ENCODE measurements at places on chromosomes 2 and 18.

DNA sequence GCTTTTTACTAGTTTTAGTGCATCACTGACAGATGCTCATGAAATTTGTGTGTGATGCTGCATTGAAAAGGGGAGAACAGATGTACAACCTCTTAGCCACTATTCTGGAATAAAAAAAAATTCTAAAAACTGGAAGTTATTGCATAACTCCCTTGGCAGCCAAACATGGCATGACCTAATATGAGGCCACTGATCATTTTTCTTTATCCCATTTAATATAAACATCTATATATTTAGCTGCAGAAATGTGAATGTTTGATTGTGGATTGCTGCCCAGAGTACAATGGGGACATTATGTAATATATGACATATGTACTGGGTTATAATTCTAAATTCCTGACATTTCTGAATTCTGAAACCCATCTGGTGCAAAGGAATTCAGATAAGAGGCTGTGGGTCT is 86.5 kb downstream of the CDCA7 start:
- no peak for DNase-seq

DNA sequence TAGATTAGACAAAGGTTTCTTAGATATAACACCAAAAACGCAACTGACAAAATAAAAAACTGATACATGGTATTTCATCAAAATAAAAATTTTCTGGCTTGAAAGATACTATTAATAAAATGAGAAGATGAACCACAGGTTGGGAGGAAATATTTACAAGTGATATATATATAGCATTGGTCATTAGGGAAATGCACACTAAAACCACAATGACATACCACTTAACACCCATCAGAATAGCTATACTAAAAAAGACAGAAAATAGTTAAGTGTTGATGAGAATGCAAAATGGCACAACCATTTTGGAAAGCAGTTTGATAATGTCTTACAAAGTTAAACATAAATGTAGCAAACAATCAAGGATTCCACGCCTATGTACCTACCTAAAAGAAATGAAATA is 83.9 kb downstream of the SLC66A3 start:
- DNase-seq, result no peak

GRCh38 chr2:146931109-146931508 is 913.7 kb upstream of the ACVR2A start:
- no peak for DNase-seq

DNA sequence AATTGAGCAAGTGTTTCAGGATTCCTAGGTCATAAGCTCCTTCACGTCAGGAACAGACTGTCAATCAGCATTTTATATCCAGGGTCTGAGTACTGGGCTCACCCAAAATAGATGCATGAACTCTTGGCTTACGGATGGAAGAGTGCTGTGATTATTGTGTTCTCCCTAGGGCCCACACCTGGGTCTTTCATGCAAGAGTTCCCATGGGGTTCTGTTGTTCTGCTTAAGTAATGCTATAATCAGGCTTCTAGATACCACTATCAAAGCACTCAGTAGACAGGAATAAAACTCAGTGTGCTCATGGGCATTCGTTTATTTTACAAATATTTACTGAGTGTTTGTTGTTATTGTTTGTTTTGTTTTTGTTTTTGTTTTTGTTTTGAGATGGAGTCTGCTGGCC is 46.4 kb upstream of the PMAIP1 start:
- DNase-seq, result no peak

GRCh38 chr2:238294393-238295143 is 6.2 kb upstream of the PER2 start:
- no peak for DNase-seq

GRCh38 chr2:170815311-170815710 is 1.4 kb upstream of the GAD1 start:
- DNase-seq, result no peak

- DNase-seq, result no peak
Measured at GRCh38 chr2:217396165-217396564, 536.3 kb upstream of the TNP1 start.

DNA sequence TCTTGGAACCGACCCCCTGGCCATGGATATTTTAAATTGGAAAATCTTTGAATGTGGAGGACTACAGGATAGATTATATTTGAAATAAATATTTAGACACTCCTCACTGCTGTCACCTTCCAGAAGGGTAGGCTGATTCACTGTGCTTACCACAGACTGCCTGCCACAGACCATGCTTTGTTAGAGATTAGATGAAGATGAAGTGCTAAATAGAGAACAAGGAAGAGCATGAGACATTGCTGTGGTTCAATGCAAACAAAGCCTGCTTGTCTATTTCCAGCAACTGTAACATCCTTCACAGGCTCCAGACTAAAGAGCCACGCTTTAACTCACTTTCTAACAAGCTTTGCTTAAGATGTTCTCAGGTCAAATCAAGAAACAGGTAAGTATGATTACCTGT is 81.0 kb upstream of the TMEM17 start:
- peak; percentile 63 for DNase-seq

DNA sequence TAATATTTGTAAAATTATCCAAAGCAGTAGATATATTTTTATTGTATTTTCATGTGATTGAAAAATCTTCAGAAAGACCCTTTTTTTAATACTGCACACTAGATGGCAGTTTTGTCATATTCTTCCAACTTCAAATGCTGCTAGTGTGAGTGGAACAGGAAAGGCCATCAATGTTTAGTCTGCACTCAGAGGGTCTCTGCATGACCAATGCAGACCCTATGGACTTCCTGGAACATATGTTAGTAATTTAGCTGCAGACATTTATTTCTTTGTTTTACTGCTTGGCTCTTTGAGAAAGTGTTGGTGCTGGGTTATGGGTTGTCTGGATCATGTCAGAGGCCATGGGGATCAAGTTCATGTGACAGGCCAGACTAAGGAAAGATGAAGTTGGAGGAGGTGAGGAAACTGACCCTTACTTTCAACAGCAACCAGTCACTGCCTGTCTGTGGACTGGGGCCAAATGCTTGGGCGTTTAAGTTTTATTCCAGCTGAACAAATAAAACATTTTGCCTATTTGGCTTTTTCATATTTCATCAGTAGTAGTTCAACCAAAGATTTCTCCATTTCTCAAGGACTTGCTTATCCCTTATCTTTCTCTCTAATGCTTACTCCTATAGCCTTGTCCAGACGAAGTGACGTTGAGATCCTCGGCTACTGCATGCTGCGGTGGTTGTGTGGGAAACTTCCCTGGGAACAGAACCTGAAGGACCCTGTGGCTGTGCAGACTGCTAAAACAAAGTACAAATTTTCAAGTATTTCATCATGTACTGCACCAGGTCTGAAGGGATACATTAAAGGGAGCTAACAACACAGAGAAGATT is 84.8 kb downstream of the VRK2 start:
- DNase-seq, result peak; percentile 74

DNA sequence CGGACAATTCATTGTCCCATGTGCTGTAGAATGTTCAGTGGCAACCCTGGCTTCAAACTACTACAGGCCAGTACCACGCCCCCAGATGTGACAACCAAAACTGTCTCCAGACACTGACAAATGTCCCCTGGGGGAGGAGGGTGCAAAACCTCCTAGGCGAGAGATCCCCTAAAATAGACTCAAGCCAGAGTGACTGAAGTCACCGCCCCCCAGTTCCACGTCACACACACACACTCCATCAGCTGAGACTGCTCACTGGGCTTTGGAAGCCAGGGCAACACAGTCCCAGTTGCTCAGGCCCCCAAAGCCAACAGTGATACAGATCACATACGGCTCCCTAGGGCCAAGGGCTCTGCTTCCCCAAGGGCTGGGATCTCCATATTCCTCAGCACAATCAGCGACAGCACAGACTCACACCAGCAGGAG is 19.1 kb downstream of the HDAC4 start:
- DNase-seq, result peak; percentile 72

DNA sequence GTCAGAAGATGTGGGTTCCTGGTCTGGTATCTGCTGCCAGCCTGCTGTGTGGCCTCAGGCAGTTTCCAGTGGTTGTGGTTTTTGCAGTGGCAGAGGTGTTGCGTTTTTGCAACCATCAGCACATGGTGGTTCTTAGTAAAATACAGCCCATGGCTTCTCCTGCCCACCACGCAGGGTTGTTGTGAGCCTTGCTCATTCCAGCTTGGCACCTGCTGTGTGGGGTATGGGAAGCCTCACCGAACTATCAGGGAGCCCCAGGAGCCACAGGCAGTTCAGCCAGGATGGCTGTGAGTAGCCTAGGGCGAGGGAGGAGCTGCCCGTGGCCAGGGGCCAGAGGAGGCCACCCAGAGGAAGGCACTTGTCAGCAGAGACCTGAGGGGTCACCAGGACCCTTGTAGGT is 9.8 kb downstream of the ARID5A start:
- no peak for DNase-seq

GRCh38 chr2:138502255-138503086 is 901 bp downstream of the SPOPL start:
- no peak for DNase-seq

GRCh38 chr2:32246911-32247310 is 17.8 kb downstream of the NLRC4 start:
- no peak for DNase-seq

DNA sequence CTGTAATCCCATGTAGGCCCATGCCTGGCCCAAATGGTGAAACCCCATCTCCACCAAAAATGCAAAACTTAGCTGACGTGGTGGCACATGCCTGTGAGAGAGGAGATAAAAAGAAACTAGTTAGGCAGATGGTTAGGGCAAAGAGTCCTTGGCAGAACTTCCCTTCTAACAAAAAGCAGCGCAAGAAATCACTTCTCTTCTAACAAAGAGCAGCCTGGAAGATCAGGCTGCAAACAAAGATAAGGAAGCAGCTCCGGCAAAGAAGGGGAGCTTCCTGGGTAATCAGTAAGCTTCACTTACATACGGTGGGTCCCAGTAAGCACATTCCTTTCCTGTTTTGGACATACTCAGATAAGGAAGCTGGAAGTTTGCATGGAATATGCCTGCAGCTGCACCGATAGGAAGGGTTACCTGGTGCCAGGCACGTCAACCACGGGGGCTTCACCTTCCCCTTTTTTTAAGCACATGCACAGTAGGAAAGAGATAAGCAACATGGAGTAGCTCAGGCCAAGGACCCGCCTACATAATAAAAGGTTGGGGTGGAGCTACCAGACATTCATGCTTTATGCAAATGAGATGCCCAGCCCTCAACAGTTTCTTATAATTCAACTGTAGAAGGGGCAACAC is 61.0 kb upstream of the SLC25A52 start:
- no peak for DNase-seq

GRCh38 chr2:191036363-191036762 is 22.4 kb upstream of the STAT1 start:
- DNase-seq, result no peak

DNA sequence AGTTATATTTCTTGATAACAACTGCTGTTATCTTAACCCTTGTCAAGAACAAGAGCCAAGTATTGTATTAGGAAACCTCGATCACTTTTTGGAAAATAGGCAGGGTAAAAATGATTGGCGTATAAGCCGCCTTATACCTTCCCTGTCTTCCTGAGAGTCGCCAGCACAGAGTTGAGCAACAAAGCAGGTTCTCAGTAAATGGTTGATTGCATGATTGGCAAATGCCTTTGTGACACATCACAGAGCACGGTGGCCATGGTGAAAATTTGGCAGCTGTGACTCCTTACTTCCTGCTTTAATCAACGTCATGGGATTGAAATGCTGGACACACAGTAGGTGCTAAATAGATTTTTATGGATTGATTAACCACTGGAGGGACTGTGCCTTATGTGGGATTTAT is 3.9 kb upstream of the KLHL29 start:
- no peak for DNase-seq

- DNase-seq, result no peak
Measured at GRCh38 chr2:219627103-219628100, at the start of gene SLC4A3. TSS of gene SLC4A3 (plus strand) at chr2:219627630. CDS start at chr2:219627993, 363 bp downstream.

- DNase-seq, result no peak
Measured at GRCh38 chr2:63544017-63544627, 44.2 kb downstream of the WDPCP start.

DNA sequence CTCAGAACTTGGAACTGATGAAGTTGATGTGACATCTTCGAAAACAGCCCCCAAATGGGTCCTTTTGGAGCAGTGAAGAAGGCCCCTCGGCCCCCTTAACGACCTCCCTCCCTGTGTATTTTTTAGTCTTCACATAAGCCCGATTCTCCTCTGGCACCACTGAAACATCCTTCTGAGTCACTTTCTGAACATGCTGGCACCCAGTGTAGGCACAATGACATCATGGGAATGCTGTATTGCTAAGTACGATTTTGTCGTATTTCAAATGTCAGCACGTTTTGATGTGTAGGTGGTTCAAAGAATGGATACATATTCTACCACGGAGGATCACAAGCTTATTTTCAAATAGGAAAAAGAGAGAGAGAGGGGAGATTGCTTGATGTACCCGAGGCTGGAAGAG is 111.7 kb upstream of the RIOK3 start:
- no peak for DNase-seq

DNA sequence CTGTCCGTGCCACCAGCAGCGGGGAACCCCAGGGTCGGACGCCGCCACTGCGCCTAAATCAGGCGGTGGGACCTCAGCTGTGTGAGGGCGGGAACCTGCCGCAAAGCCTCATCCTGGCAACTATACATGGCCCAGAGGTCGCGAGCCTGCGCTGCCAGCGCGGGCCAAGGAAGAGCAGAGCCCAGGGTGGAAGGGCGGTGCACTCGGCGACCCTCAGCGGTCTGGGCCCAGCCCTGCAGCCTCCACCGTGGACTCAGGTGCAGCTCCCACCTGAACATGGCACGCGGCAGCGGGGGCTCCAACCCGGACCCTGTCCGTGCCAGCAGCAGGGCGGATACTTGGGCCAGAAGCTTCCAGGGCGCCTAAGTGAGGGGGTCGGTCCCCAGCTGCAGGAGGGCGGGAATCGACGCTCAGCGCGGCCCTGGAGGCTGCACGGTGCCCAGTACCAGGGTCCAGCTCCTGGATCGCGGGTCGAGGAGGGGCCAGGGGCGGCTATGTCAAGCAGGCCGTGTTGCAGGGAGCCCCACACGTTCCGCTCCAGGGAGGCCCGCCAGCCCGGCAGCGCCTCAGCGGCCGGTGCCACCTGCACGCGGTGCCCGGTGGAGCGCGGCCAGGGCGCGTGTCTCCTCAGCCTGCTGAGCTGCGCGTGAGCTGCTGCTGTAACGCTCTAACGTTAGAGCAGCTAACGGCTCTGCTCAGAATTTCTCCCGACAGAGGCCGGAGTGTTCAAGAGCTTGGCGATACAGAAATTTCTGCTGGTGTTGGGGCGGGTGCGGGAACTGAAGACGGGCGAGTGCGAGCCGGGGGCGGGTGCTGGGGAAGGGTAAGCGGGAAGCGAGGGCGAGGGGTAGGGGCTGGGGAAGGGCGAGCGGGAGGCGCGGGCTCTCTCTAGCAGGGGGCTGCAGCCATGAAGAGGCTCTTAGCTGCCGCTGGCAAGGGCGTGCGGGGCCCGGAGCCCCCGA is at the start of gene ANKRD30B:
Gene ANKRD30B (plus strand): TSS at position 660 of the 962 bp plus-strand sequence. CDS start 248 bp downstream, at position 908.
- no peak for DNase-seq

GRCh38 chr18:24940416-24940815 is 411.6 kb downstream of the ZNF521 start:
- no peak for DNase-seq

- DNase-seq, result peak; percentile 21
Measured at GRCh38 chr18:8982416-8983183, 119.9 kb upstream of the NDUFV2 start.

All from globus pallidus (tissue), 1 donor.